ENCODE measurements at places on chromosomes 13 and 19.
A peak's percentile ranks its signal among the peaks of the same experiment; 100 is the strongest.

DNA sequence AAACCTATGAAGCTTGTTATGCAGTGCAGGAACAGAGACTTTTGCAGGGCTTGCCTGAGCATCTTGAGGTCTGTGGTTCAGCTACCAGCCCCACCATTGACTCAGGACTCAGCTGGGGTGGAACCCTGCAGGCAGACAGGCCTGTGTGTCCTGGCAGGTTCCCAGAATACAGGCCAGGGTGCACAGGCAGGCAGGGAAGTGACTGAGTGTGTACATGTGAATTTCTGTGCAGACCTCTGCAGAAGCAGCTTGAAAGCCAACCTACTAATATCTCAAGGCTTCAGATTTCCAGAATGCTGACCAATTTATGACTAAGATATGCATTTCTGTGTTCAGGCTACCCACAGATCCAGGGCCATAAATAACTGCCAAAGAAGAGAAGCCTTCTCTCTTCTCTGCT is 254.4 kb downstream of the DLEU7 start:
- peak; percentile 99 for DNase-seq

GRCh38 chr13:106151056-106151699 is 384.3 kb downstream of the EFNB2 start:
- peak; percentile 100 for DNase-seq

DNA sequence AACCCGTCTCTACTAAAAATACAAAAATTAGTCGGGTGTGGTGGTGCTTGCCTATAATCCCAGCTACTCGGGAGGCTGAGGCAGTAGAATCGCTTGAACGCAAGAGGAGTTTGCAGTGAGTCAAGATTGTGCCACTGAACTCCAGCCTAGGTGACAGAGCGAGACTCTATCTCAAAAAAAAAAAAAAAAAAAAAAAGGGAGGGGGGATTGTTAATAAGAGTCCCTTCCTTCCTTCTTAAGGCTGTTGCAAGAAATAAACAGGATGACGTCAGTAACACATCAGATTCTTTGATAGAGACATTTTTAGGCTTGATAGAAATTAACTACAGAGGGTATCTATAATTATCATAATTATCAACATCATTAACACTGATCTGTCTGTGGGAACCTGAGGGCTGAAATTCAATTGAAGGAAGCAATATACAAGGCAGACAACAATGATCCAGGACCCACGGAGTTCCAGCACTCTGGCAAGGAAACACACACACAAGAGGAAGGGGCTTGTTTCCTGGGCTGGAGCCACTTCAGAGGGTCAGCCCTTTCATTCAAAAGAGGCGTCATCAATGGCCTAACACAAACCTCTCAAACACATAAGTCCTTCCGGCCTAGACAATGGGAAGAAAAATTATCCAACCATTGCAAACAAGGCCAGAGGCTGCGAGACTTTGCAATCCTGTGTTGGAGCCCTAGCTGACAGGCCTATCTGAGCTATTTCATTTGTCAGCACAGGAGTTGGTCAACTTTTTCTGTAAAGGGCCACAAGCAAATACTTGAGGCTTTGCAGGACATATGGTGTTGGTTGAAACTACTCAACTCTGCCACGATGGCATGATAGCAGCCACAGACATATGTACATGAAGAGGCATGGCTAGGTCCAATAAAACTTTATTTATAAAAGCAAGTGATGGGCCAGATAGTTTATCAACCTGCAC is 105.2 kb downstream of the INSR start:
- no peak for DNase-seq

DNA sequence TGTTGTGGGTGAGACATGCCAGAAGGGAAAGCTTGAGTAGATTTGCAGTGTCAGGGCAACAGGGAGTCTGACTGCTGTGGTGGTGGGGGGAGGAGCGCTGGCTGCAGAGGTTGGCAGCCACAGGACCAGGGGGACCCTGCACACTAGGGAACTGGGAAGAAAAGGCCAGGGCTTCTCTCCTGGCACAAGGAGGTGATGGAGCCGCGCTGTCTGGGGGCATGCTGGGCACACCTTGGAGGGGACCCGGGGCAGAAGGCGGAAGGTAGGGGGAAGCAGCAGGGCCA is 13.9 kb upstream of the EPHX3 start:
- DNase-seq = no peak

DNA sequence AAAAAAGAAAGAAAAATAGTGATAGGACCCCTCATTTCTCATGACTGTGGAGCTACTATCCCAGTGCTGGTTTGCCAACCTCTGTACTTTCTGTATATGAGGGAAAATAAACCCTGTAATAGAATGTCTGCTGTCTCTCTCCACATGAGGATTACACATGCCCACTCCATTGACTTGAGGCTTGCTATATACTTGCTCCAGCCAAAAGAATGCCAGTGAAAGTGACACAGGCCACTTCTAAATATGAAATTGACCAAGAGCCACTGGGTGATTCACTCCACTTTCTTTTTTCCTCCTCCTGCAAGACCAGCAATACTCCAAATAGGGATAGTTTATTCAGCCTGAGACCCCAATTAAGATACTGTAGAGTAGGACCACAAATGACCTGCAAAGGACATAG is 6.2 kb downstream of the THAP8 start:
- no peak for DNase-seq

DNA sequence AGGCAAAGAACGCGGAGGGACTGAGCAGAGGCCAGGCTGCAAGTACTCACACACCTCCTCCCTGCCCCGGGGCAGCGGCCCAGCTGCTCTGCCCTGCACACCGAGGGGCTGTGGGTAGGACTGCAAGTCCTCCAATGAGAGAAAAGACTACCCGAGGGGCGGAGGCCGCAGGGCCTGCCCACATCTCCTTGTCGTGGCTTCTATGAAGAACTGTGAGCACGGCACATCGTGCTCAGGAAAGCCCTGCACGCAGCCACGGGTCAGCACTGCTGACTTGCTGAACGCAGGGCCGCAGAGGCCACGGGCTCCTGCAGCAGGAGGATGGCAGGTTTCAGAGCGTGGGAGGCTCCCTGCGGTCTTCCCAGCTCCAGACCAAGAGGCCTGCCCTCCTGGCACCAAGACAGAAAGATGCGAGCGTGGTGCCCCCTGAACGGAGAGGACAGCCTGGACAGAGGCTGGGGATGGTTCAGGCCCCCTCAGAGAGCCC is 37.4 kb downstream of the CEBPG start:
- no peak for DNase-seq

GRCh38 chr19:50312967-50313811 is 16.0 kb downstream of the KCNC3 start:
- no peak for DNase-seq

GRCh38 chr13:24684600-24684998 is 4.4 kb downstream of the ATP12A start:
- DNase-seq = no peak

GRCh38 chr19:11089254-11090013 is at the start of gene LDLR:
Gene LDLR, plus strand, starts transcription at chr19:11089463. Its CDS starts 86 bp downstream, at chr19:11089549.
- DNase-seq = peak; percentile 92

- DNase-seq = no peak
These were observed 23.9 kb downstream of the PIBF1 start for GRCh38 chr13:72805676-72806346.

- DNase-seq = peak; percentile 89
These were observed 41.9 kb upstream of the POSTN start for GRCh38 chr13:37640499-37640898.

DNA sequence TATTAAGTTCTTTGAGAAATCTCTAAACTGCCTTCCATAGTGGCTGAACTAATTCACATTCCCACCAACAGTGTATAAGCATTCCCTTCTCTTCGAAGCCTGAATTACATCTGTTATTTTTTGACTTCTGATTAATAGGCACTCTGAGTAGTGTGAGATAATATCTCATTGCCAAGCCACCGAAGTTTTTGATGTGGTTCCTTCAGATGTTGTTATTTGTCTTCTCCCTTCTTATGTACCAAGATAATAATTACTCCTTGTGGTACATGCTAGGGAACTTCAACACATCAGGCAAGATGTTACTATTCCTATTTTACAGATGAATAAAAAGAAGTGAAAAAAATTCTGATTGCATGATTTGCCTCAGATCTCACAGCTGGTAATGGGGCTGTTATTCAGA is 70.9 kb downstream of the KCTD12 start:
- no peak for DNase-seq

DNA sequence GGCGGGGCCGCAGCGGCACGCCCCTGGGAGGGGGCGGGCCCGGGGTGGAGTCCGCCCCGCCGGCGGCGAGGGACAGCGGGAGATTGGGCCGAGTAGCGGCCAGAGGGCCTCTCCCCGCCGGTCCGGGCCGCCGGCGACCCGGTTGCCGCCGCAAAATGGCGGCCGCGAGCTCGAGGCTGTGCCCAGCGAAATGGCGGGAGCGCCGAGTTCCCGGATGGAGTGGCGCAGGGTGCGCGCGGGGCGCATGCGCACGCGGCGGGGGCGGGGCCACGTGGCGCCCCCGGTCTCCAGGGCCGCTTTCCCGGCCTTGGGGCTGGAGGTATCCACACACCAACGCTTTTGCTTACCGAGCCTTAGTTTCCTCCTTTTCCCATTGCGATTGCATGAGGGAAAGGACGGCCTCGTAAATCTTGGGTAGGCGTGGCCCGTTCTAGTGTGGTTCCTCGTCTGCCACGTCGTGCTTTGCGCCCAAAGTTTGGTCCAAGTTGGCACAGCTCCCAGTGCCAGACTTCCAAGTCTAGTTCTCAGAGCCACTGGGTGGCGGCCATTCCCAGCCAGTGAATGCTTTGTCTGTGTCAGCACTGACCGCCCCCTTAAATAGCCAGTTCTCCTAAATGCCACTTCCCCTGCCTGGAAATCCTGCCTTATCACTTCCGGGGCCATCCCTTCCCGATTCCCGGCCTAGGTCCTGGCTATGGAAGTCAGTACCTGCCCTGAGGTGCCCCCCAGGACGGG is 513 bp downstream of the CIRBP start:
- peak; percentile 88 for DNase-seq

DNA sequence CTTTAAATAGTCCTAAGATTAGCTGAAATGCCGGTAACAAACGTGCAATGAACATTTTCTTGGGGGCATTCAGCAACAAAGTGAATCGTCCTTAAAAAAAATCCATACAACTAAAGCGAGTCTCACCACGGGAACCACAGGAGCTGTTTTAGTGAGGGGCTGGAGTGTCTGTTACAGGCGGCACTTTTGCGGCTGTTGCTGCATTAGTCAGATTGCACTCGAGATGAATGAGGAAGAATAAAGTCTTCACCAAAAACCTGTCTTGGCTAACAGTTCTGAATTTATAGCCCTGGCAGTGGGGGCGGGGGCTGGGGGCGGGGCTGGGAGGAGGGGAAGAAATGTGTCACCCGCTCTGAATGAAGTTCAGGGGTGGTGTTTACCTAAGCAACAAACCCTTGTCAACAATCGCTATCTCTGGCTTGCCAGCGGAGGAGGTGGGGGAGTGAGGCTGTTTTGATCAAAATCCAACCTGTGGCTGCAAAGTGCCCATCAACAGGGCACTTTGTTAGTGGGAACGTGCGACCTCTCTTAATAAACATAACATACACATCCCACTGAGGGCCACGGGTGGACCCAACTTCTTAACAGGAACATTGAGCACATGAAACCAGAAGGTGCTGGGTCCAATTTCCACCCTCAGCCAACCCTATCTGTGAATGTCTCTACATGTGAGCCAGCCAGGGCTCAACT is 44.5 kb downstream of the RFX2 start:
- DNase-seq = no peak

DNA sequence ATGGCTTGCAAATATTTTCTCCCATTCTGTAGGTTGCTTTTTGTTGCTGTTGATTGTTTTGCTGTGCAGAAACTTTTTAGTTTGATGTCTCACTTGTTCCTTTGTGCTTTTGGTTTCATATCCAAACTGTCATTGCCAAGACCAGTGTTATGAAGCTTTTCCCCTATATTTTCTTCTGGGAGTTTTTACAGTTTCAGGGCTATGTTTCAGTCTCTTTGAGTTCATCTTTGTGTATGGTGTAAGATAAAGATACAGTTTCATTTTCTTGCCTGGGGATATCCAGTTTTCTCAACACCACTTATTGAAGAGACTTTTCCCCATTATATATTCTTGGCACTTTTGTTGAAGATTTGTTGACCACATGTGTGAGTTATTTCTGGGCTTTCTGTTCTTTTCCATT is 139.9 kb downstream of the MRPL57 start:
- DNase-seq = no peak

- DNase-seq = no peak
These were observed 11.9 kb upstream of the F2RL3 start for GRCh38 chr19:16876904-16877361.

GRCh38 chr19:7778081-7778480 is 15.0 kb downstream of the CLEC4M start:
- no peak for DNase-seq

- DNase-seq = no peak
These were observed 66.4 kb downstream of the ZAR1L start for GRCh38 chr13:32248801-32249200.

DNA sequence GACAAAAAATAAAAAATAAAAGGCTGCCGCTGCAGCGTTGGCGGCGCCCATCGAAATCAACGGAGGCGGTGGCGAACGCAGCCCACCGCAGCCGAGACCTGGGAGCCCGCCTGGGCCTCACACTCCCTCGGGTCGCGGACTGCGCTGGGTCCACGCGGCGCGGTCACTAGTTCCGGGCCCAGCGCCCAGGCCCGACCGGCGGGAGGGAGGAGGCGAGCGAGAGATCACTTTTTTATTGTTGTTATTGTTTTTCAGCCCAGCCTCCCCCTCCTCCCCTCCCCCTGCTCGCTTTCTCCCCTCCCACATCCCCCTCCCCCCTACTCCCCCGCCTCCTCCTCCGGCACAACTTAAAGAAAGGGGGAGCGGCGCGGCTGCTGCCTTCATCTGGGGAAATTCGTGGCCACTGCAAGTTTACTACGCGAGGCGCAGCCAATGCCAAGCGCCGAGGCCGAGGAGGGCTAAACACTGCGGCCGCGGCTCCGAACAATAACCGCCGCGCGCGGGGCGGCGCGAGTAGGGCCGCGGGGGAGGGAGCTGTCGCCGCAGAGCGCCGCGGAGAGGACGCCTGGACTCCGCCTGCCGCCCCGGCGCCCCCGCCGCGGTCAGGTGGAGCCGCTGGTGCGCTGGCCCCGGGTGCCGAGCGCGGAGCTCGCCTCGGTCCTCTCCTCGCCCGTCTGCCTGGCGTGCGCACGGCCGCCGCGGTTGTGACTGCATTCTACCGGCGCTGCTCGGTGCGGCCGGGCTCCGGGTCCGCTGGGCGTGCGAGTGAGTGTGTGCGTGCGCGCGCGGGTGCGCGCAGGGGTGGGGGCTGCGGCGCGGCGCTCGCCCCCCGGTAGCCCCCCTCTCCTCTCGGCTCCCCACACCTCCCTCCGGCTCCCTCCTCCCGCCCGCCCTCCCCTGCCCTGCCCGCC is 505 bp upstream of the ZIC2 start:
- DNase-seq = peak; percentile 51

DNA sequence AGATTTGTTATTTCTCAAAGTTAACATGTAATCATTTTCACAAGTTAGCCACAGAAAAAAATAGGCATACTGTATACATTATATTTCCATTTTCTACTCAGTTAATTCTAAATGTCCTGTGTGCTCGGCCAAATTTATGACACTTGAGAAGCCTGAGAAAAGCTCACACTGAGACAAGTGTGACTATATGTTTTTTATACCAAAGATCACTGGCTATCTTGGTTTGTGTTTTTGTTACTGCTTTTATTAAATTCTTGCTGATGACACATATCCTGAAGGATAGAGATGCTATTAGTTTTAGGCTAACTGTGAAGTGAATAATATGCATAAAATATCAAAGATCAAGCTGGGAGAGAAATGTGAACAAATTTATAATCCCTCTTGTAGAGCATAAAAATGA is 49.3 kb upstream of the IL17D start:
- peak; percentile 38 for DNase-seq

GRCh38 chr19:8342316-8342683 is 762 bp downstream of the KANK3 start:
- DNase-seq = no peak

GRCh38 chr19:22422211-22422610 is at the start of gene ZNF98:
Gene ZNF98, minus strand, starts transcription at chr19:22422346. Its CDS starts 122 bp downstream, at chr19:22422224.
- no peak for DNase-seq

All from fibroblast of lung (primary cell).